ENCODE measurements at places on chromosomes 16 and 17.

GRCh38 chr17:16516594-16517051 lies 24.6 kb upstream of the LRRC75A start:
- peak; percentile 55 for DNase-seq

DNA sequence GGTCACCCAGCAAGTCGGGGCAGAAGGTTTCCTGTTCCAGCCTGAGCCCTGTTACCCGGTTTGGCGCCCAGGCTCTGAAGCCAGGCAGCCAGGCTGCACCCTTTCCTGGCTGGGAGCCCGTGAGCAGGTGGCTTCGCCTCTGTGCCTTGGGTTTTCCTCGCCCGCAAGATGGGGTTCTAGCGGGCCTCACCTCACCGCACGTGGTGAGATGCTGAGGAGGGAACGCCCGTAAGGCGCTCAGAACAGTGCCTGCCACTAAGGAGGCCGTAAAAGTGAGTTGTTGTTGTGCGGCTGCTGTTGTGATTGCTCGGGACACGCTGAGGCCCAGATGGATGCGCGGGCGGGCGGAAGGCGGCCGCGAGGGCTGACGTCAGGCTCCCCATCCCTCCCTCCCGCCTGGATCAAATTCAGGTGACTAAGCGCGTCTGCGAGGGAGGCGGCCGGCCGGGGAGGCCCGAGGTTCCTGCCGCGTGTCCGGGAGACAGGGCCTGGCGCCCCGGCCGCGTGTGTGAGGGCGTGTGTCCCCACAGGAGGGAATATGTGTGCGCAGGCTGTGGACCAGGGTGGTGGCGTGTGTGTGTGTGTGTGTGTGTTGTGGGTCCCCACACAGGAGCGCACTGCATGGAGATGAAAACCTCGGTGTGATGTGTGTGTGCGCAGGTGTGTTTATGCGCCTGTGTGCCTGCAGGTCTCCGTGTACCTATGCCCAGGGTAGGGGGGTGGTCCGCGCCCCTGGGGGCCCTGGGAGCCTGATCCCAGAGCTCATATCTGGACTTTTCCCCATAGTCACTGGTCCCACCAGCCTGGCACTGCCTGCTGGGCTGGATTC lies 4.3 kb downstream of the CAMKK1 start:
- DNase-seq: peak; percentile 95

DNA sequence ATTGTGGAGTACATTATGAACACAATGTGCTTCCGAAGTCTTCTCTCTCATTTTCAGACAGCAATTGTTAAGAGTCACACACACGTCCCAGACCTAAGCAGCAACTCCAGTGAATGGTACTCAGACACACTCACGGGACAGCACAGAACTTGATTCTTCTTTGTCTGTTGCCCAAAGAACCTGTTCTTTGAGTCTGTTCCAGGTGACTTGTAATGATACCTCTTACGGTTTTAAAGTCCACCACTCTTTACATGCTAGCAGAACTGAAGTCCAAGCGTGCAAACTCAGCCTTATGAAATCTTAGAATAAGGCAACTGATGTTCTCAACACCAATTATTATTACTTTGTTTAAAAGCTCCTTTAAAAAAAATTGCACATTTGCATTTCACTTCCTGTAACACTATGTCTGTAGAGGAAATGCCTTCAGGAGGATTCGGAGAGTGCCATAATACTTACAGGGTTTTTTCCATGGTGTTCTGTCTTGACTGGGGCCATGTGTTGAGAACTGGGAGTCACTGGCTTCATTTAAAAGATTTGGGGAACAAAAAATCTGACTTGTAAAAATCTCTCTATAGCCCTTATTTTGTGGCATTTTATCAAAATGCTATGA lies 48.1 kb downstream of the MARF1 start:
- DNase-seq: no peak

- DNase-seq: no peak
Observed at GRCh38 chr17:58498177-58498828, 10.1 kb upstream of the HSF5 start.

GRCh38 chr16:89973654-89974335 lies 25.2 kb downstream of the DEF8 start:
- DNase-seq: no peak

GRCh38 chr17:34173241-34173640 lies 81.8 kb upstream of the CCL2 start:
- no peak for DNase-seq

DNA sequence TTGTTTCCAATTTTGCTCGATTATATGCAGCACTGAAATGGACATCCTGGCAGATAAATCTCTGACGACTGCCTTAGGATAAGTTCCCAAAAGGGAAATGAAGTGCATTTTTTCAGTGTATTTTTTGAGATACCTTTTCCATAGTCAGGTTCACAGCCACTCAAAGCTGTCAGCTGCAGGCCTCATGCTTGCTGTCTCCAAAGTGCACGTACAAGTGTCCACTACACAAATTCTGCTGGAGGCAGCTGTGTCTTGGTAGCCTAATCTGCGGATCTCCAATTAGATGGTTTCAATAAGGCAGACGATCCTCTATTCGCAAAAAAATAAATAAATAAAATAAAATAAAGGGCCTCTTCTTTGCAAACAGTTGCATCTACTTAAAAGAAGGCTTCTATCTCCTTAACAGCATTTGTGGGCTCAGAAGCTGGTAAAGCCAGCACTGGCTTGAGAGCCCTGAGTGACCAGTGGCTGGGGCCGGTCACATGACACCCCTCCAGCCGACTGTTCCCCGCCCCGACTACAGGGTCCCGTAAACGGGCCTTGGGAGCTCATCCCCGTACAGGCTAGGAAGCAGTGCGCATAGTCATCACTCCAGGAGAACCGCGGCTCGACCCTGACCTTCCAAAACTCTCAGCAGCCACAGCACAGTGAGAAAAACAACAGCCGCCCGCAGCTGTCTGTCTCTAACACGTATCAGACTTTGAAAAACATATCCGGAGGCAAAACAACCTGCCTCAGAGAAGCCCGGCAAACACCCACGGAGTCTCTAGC lies 18.8 kb downstream of the RPH3AL start:
- DNase-seq: no peak

GRCh38 chr16:84759061-84759460 lies 59.3 kb downstream of the USP10 start:
- no peak for DNase-seq
